ENCODE measurements at places on chromosomes 6 and 20.
A peak's percentile ranks its signal among the peaks of the same experiment; 100 is the strongest.

DNA sequence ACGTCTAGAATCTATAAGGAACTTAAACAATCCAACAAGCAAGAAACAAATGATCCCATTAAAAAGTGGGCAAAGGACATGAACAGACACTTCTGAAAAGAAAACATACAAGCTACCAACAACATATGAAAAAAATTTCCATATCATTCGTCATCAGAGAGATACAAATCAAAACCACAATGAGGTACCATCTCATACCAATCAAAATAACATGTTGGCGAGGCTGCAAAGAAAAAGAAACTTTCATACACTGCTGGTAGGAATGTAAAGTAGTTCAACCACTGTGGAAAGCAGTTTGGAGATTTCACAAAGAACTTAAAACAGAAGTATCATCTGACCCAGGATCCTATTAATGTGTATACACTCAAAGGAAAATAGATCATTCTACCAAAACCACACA is 243.9 kb upstream of the RUNX2 start:
- DNase-seq, result no peak

GRCh38 chr20:49699200-49699992 is 14.3 kb downstream of the B4GALT5 start:
- DNase-seq, result peak; percentile 49

GRCh38 chr6:63677282-63677681 is 41.7 kb downstream of the PHF3 start:
- peak; percentile 64 for DNase-seq

GRCh38 chr6:119757467-119757866 is 407.9 kb upstream of the MAN1A1 start:
- DNase-seq, result no peak

GRCh38 chr20:6884114-6884513 is 116.6 kb downstream of the BMP2 start:
- DNase-seq, result no peak

- no peak for DNase-seq
Observed at GRCh38 chr6:112030961-112031660, 22.8 kb upstream of the CCN6 start.
